ENCODE measurements at places on chromosomes 5 and 9. TPM values are rescaled to one million over a fixed set of nuclear protein-coding genes. Genes with fewer than 3 reads are reported as not detected.

Gene PCDHGA12
- total RNA-seq, result 2.4 TPM

GRCh38 chr5:58117542-58117941 lies 342.3 kb downstream of the PLK2 start:
- no peak overlapping the region for H3K27ac ChIP-seq
- peaks cover 5% of the 10 kb centered on the region for H3K4me1 ChIP-seq
- DNase-seq, result no peak
- no peak overlapping the region for H3K4me3 ChIP-seq
- no peaks in the 10 kb centered on the region for H3K27me3 ChIP-seq

- no peak for DNase-seq
- H3K27me3 ChIP-seq, result no peaks in the 10 kb centered on the region
- H3K4me3 ChIP-seq, result no peak overlapping the region
- peaks cover 23% of the 10 kb centered on the region for H3K36me3 ChIP-seq
- peaks cover 5% of the 10 kb centered on the region for H3K4me1 ChIP-seq
These were observed 11.4 kb downstream of the OTULIN start for GRCh38 chr5:14675865-14676300.

Gene SMIM27
- 15.3 TPM for total RNA-seq

DNA sequence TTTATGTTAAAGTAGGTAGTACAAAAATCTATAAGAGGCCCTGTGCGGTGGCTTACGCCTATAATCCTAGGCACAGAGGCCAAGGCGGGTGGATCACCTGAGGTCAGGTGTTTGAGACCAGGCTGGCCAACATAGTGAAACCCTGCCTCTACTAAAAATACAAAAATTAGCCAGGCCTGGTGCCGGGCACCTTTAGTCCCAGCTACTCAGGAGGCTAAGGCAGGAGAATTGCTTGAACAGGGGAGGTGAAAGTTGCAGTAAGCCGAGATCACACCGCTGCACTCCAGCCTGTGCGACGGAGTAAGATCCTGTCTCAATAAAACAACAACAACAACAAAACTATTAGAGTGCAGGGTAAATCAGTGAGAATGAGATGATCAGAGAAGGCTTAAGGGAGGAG lies 634.5 kb downstream of the NR2F1-AS1 start:
- H3K4me3 ChIP-seq, result no peak overlapping the region
- no peak overlapping the region for H3K27ac ChIP-seq
- no peak for DNase-seq
- H3K27me3 ChIP-seq, result no peaks in the 10 kb centered on the region

- no peak overlapping the region for H3K27ac ChIP-seq
- H3K4me1 ChIP-seq, result peaks cover 3% of the 10 kb centered on the region
- H3K4me3 ChIP-seq, result no peak overlapping the region
- H3K36me3 ChIP-seq, result no peaks in the 10 kb centered on the region
These were observed 13.1 kb downstream of the HMHB1 start for GRCh38 chr5:143824851-143825720.

DNA sequence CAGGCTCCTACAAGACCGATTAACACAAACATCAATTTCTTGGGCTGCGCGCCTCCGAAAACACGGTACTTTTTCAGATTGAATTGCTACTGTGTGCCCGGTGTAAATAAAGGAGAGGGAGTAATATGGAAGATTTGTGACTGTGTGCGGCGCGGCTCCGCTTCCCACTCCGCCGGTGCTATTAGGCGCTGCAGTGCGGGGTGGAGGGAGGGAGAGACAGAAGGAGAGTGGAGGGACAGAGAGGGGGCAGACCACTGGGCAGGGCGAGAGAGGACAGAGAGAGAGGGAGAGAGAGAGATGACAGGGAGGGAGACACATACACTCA lies 24.7 kb upstream of the RNU6ATAC start:
- H3K27ac ChIP-seq, result peak overlapping the region; percentile 35
- H3K36me3 ChIP-seq, result no peaks in the 10 kb centered on the region
- H3K27me3 ChIP-seq, result peaks cover 2% of the 10 kb centered on the region
- peak; percentile 44 for DNase-seq

Gene CERT1
- total RNA-seq, result 19.6 TPM

Gene RGP1
- total RNA-seq, result 11.4 TPM

Gene SPAG8
- total RNA-seq, result 1.5 TPM

DNA sequence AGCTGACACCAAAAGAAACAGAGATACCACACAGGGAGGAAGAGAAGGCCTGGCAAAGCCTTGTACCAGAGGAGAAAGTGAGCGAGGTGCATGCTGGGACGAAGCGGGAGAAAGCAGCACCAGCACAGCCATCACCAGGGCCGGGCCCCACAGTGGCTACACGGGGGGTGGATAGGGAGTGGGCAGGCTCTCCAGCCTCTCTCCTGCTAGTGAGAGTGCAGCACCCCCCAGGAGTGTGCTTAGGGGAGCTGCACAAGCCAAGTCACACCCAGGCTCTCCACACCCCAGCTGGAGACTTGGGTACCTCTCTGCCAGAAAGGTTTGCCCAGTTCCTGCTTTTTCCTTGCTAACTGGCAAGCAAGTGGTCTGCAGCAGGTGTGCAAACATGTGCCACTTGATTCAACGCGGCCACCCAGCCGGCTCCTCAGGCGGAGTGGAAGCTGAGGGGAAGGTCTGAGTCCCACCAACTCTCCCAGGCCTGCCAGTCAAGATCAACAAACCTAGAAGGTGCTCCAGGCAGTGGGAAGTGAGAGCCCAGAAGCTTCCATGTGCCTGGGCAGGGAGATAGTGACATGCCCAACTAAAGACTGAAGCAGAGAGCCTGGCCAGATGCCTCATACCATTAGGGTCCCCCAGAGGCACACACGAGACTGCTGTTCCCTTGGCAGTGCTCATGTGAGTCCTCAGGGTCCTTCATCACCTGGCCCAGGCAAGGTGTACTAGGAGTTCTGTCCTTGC lies 39.9 kb downstream of the BICD2 start:
- no peak overlapping the region for H3K4me3 ChIP-seq
- H3K4me1 ChIP-seq, result peaks cover 21% of the 10 kb centered on the region
- no peaks in the 10 kb centered on the region for H3K27me3 ChIP-seq
- DNase-seq, result no peak
- H3K36me3 ChIP-seq, result peaks cover 66% of the 10 kb centered on the region

Gene PCDHB2
- 3.2 TPM for total RNA-seq

- no peak for DNase-seq
- H3K27ac ChIP-seq, result no peak overlapping the region
- no peaks in the 10 kb centered on the region for H3K27me3 ChIP-seq
- no peak overlapping the region for H3K4me3 ChIP-seq
- no peaks in the 10 kb centered on the region for H3K4me1 ChIP-seq
These were observed 97.2 kb downstream of the TRIM36 start for GRCh38 chr5:115072266-115073064.

DNA sequence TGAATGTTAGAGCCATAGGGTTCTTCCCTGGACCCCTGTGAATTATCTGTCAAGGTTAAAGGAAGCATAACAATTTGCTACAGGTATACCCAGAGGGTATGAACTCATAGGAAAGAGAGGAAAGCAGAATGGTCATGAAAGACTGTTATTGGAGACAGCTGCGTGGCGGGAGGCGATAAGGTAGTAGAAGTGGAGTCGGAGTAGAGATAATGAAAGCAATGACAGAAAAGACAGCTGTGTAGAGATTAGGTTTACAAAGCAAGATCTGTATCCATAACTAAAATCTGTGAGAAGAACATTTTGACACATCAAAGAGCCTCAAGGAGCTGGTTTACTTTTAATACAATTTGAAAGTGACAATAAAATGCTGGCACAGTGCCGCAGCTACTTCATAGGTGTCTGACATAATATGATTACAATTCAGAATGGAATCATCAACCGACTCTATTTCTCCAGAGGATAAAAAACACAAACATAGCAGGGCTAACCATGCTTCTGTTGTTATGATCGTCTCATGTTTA lies 603.9 kb downstream of the CDH12 start:
- no peak overlapping the region for H3K4me3 ChIP-seq
- no peak for DNase-seq
- H3K36me3 ChIP-seq, result no peaks in the 10 kb centered on the region
- no peak overlapping the region for H3K27ac ChIP-seq

- no peaks in the 10 kb centered on the region for H3K4me1 ChIP-seq
- DNase-seq, result no peak
- H3K36me3 ChIP-seq, result no peaks in the 10 kb centered on the region
- no peak overlapping the region for H3K27ac ChIP-seq
- no peak overlapping the region for H3K4me3 ChIP-seq
These were observed 859.1 kb upstream of the ARRDC3 start for GRCh38 chr5:92242170-92242569.

DNA sequence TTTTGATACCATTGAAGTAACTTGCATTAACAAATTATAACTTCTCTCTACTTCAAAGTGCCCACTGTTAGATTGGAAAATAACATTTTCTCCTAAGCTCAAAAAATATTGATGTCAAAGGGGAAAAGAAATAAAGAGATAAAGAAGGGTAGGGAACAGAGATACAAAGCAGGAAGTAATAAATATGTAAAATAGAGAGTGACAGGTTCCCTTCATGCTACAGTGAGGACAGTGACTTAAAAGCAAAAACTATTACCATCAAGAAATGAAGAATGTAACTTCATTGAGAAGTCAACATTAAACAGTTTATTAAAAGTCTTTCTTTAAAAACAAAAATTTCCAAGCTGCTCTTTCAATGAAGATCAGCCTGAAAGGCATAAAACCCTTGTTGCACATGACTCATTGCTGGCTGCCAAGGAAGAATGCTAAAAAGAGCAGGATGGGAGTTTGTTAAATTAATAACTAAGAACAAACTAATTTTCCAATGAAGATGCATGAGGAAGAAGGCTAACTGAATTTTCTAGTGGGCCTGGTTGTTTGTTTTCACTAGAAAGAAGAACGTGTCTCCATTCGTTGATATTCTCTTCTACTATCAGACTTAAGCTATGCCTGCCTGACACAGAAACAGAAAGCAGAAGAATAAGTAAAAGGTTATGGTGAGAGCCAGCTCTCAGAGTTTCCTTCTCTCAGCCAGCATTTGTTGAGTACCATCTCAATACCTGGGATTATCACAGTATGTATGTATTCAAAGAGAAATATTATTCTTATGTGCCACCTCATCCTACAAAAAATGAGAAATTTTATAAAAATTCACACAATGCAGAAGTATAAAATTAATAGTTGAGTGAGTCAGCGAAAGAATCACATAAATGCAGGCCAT lies 197.8 kb upstream of the NREP start:
- H3K4me1 ChIP-seq, result no peaks in the 10 kb centered on the region
- H3K27me3 ChIP-seq, result no peaks in the 10 kb centered on the region
- no peaks in the 10 kb centered on the region for H3K36me3 ChIP-seq
- no peak overlapping the region for H3K4me3 ChIP-seq
- no peak overlapping the region for H3K27ac ChIP-seq

Gene HAPLN1
- 0.31 TPM for total RNA-seq

DNA sequence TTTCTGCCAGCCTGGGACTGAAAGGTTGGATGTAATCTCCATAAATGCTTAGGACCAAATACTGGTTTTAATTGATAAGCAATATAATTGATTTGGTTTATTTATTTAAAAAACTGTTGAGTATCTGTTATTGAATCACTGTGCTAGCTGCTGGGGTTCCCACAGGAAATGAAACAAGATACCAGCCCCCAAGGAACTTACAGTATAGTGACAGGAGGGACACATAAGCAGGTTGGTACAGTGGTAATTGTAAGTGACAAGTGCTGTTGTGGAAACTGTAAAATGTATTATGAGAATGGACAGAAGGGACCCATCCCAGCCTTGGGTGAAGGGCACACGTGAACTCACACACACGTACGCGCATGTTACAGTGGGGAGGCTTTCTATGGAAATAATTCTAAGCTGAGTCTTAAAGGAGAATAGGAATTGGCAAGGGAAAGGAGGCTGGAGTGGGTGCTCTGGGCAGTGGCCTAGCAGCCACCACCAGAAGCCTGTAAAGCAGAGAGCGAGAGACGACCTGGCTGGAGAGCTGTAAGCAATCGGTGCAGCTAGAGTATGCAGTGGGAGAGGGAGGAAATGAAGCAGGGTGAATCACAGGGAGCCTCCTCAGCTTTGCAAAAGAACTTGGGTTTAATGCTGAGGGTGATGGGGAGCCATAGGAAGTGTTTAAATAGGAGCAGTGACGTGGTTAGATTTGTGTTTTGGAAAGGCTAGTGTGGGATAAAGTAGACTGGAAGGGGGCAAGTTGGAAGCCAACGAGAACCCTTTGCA lies 39.3 kb downstream of the GLRA1 start:
- H3K36me3 ChIP-seq, result no peaks in the 10 kb centered on the region
- H3K27ac ChIP-seq, result no peak overlapping the region
- no peak overlapping the region for H3K4me3 ChIP-seq
- DNase-seq, result no peak
- H3K27me3 ChIP-seq, result no peaks in the 10 kb centered on the region
- H3K4me1 ChIP-seq, result peaks cover under 1% of the 10 kb centered on the region

- no peaks in the 10 kb centered on the region for H3K27me3 ChIP-seq
- no peak overlapping the region for H3K27ac ChIP-seq
- peaks cover 21% of the 10 kb centered on the region for H3K4me1 ChIP-seq
- no peaks in the 10 kb centered on the region for H3K36me3 ChIP-seq
- H3K4me3 ChIP-seq, result no peak overlapping the region
These were observed 205.3 kb upstream of the WWC1 start for GRCh38 chr5:168086104-168086610.

DNA sequence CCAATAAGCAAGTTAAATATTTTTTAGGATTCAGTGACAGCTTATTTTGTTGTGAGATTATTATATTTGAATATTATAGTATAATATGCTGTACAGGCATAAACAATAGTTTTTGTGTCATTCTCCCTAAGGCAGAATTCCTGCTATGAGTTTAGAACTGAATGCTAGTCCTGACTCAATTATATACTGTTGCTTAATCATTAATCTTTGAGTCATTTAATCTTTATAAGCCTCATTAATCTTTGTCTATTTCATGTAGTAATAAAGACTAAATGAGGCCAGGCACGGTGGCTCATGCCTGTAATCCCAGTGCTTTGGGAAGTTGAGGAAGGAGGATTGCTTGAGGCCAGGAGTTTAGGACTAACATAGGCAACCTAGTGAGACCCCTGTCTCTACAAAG lies 3.6 kb upstream of the DCP2 start:
- H3K27me3 ChIP-seq, result no peaks in the 10 kb centered on the region
- peaks cover 7% of the 10 kb centered on the region for H3K4me1 ChIP-seq
- H3K36me3 ChIP-seq, result no peaks in the 10 kb centered on the region
- H3K27ac ChIP-seq, result no peak overlapping the region

Gene OMD
- total RNA-seq, result 8.9 TPM

DNA sequence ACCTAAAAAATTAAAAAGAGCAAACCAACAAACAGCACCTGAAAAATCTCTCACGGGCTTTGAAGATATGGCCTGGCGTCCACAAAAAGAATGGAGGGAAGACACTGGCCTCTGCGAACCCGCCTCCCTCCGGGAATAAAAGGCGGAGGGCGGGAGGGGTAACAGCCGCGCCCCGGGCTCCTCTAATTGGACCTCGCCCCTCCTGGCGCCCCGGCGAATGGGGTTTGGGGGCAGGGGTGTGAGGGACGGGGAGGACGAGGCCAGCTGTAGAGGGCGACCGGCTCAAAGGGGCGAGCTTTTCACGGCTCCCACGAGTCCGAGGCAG lies 753 bp downstream of the FANCC start:
- peak overlapping the region; percentile 99 for H3K27ac ChIP-seq
- H3K4me3 ChIP-seq, result peak overlapping the region; percentile 94
- no peaks in the 10 kb centered on the region for H3K27me3 ChIP-seq
- peak; percentile 84 for DNase-seq

- H3K27me3 ChIP-seq, result peaks cover 2% of the 10 kb centered on the region
- H3K27ac ChIP-seq, result peak overlapping the region; percentile 63
- peaks cover 11% of the 10 kb centered on the region for H3K4me1 ChIP-seq
- no peaks in the 10 kb centered on the region for H3K36me3 ChIP-seq
These were observed 578 bp upstream of the TNFAIP8 start for GRCh38 chr5:119355244-119355638.

GRCh38 chr5:1435369-1435768 lies 9.9 kb downstream of the SLC6A3 start:
- no peak overlapping the region for H3K27ac ChIP-seq
- DNase-seq, result no peak
- H3K4me3 ChIP-seq, result no peak overlapping the region
